Stimulated activated CD4-positive, alpha-beta T cell treated with anti-CD3 and anti-CD28 coated beads, Interleukin-12 subunit alpha, Interleukin-12 subunit beta, amount 100 ng/mL, for 48 hours (primary cell): ENCODE measurements at places on chromosomes 7 and 10.

- DNase-seq, result no peak
Observed at GRCh38 chr10:89147256-89147655, 59.9 kb downstream of the CH25H start.

GRCh38 chr7:37765872-37766525, 82.4 kb upstream of the NME8 start:
- DNase-seq, result no peak

DNA sequence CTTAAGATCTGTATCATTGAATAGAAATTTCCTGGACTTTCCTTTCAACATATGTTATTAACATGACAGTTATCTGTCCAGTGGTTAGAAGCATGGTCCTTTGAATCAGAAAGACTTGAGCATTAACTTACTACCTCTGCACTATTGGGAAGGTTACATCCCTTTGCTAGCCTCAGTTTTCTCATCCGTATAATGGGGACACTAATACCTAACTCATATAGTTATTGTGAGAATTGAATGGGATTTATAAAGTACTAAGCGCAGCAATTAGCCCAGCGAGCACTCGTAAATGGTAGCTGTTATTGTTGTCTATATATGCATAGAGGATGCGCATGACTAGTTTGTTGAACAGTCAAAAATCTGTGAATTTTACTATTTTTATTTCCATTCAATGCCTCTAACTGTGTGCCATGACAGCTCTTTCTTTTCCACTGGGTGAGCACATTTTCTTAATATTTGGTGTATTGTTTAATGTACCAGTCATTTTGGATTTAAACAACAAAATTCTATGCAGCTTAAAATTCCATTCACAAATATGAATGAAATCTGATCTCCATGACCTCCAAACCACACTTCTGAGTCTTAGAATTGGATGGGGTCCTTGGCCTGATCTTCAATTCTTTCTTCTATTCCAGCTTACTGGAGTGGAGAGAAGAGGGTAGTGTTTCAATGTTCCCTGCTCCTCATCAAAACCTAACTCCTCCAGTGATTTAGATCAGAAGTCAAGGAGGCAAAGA, 65.0 kb downstream of the CACNB2 start:
- no peak for DNase-seq

DNA sequence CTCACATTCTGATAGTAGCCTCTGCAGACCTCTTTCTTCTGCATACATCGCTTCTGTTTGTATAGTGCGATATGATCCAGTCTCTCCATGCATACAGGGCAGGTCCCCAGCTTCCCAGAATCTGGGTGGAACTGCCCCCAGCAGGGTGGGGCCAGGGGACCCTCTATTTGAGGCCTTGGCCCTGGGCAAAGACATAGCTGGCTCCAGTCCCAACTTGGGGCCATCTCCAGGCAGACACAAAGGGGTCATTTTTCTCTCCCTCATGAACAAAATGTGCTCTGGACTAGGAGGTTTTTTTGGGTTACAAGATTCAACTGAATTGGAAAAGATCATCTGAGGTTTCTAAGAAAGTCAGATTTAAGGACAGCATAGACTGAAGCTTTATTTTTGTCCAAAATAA, 21.1 kb upstream of the HSPA12A start:
- no peak for DNase-seq

DNA sequence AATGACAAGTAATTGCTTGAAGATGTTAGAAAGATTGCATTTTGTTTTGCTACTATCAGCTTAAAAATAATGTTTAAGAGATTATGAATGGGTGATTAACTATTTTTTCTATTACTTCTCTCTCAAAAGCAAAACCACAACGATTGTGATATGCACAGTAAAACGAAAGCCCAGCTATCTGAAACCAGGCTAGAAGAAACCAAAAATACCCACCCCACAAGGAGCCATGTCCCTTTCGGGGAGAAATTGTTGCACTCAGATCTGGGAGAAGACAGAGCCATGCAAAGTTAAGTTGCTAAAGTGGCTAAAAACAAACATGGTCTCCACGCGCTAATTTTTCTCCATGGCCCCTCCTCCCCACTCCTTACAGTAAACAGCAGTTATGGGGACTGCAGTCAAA, 173.6 kb downstream of the RPS24 start:
- DNase-seq, result no peak

- DNase-seq, result no peak
Observed at GRCh38 chr10:66244953-66245352, 680.9 kb upstream of the LRRTM3 start.

DNA sequence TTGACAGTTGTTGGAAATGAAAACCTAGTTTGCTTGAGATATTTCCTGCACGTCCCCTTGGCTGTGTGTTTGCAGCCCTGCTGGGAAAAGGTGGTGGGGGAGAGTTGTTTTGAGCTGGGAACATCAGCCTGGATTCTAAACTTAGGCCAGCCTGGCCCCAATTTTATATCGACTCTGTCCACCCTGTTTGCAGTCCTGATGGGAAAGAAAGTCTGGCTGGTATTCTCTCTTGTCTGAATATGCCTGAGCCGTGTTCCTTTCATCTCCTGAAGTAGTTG, 178.7 kb downstream of the CCDC3 start:
- no peak for DNase-seq

DNA sequence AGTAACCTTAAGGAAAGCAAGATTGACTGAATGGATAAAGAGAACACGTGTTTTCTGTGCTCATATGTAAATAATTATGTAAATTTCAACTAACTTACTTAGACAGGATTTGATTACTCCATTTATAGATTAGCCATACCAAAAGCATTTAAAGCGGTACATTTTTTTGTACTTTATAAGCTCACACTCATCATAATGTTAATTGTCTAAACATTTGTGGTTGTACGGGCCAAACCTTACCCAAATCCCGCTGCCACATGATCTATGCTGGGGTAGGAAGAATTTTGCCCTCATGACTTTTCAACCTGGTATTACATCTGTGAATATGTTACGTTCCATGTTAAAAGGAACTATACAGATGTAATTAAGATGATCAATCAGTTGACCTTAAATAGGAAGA, 29.1 kb downstream of the MKX start:
- DNase-seq, result no peak

GRCh38 chr10:856416-857157, 74.9 kb downstream of the LARP4B start:
- no peak for DNase-seq

GRCh38 chr10:49001870-49002672, 62.4 kb upstream of the LRRC18 start:
- no peak for DNase-seq

- DNase-seq, result no peak
Observed at GRCh38 chr7:92633211-92633906, 43.2 kb upstream of the FAM133B start.
